ENCODE measurements at places on chromosomes 1 and 21. TPM values are rescaled to one million over a fixed set of nuclear protein-coding genes. Genes with fewer than 3 reads are reported as not detected.

- DNase-seq, result no peak
These were observed 55.0 kb downstream of the CHD1L start for GRCh38 chr1:147297438-147297837.

DNA sequence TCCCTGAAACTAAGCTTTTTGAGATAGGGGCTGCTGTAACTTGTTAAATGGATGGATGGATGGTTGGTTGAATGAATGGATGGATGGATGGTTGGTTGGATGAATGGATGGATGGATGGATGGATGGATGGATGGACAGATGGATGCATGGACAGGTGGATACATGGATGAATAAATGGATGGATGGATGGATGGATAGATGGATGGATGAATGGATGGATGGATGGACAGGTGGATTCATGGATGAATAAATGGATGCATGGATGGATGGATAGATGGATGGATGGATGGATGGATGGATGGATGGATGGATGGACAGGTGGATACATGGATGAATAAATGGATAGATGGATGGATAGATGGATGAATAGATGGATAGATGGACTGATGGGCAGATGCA, 26.9 kb downstream of the MYOM3 start:
- no peak for DNase-seq

- DNase-seq, result no peak
These were observed 2.9 kb upstream of the RCAN1 start for GRCh38 chr21:34617753-34618339.

GRCh38 chr1:164735315-164736052, 176.5 kb downstream of the PBX1 start:
- DNase-seq, result peak; percentile 70

DNA sequence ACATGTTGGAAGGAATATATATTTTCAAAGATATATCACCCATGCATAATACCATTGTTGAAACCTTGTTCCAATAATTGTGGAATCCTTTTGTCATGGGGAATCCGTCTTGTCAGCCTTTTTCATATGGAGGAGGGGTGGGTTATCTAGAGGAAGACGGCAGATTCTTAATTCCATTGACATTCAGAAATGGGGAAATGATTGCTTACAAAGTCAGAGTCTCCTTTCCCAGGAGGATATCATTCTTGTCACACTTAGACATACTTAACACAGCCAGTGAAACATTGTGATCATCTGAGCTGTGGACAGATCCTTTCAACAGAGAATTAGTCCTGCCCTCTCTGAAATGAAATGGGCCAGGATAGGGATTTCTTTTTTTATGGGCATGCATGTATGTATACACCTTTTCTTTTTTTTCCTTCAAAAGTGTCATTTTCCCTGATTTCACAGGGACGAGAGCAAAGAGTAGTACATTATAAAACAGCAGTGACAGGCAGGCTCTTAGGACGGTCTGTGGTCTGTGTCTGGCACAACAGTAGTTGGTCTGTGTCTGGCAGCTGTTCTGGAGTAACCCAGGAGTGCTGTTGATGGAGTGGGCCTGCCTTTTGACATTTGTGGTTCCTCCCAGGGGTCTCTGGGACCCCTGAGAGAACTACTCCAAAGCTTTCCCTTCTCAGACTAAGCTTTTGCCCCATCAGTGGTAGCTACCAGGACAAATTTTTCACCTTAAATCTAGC, 50.1 kb downstream of the VPS13D start:
- DNase-seq, result no peak

- DNase-seq, result peak; percentile 99
These were observed 2.6 kb upstream of the IRF2BP2 start for GRCh38 chr1:234612352-234613127.

GRCh38 chr21:20443558-20444155, 554.6 kb upstream of the NCAM2 start:
- no peak for DNase-seq

GRCh38 chr1:59693406-59693805, 121.3 kb upstream of the HOOK1 start:
- no peak for DNase-seq

- peak; percentile 99 for DNase-seq
These were observed 60.7 kb upstream of the ATP5PO start for GRCh38 chr21:33976082-33977016.

DNA sequence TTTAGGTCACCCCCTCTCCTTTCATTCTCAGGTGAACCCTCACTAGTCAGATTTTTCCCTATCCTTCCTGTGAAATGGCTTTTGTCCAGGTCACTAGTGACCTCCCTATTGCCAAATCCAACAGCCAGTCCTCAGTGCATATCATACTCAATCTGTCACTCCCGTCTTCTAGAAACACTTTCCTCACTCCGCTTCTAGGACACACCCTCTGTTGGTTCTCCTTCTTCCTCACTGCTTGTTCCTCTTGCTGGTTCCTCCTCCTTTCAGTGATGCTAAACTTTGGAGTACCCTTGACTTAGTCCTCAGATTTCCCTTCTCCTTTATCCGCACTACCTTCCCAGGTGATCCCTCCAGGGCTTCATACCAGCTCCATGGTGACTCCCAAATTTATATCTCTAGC, 94.3 kb downstream of the RNF220 start:
- DNase-seq, result no peak

- DNase-seq, result no peak
These were observed 16.5 kb downstream of the LHX4 start for GRCh38 chr1:180246579-180246978.

- DNase-seq, result peak; percentile 10
These were observed 2.6 kb downstream of the HFM1 start for GRCh38 chr1:91402023-91402422.

GRCh38 chr1:240739754-240740153, 127.8 kb upstream of the GREM2 start:
- no peak for DNase-seq

- no peak for DNase-seq
These were observed 85.5 kb downstream of the DDAH1 start for GRCh38 chr1:85379203-85380136.

- peak; percentile 75 for DNase-seq
These were observed at the start of gene PDPN for GRCh38 chr1:13583595-13583965. PDPN (plus strand) TSS chr1:13583832; CDS start chr1:13584034, 202 bp downstream.

GRCh38 chr1:109885589-109885988, 25.1 kb upstream of the CSF1 start:
- DNase-seq, result no peak

DNA sequence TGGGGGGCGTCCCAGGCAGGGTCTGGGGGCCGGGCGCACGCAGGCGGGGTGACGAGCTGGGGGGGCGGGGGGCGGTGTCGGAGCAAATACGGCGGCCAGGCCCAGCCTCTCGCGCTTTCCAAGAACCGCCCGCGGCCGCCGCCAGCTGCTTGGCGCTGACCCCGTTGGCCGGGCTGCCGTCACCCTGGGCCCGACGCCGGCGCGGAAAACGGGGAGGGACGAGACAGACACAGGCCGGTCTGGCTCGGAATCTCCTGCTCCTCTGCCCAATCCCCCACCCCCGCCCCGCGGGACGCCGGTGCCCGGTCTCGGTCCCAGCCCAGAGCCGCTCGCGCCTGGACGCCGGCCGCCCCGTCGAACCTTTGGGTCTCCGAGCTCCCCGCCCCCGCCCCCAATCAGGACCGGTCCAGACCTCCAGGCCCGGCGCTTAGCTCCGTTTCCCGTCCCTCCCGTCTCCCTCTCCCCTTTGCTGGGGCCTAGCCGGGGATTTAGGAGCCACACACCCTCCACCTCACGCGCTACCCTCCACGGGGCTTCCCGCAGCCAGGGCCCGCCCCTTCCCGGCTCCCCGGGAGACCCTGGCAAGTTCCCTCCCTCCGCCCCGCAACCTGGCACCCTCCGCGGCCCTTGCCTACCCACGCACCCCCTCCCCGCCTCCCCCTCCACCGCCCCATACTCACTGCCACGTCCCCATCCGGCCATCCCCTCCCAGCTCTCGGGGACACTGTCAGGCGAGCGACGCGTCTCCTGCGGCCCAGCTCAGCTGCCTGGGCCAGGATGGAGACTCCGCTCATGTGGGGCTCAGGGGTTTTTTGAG, 800 bp upstream of the MMP23B start:
- peak; percentile 36 for DNase-seq

- no peak for DNase-seq
These were observed 62.3 kb downstream of the KAZN start for GRCh38 chr1:14660801-14661200.

DNA sequence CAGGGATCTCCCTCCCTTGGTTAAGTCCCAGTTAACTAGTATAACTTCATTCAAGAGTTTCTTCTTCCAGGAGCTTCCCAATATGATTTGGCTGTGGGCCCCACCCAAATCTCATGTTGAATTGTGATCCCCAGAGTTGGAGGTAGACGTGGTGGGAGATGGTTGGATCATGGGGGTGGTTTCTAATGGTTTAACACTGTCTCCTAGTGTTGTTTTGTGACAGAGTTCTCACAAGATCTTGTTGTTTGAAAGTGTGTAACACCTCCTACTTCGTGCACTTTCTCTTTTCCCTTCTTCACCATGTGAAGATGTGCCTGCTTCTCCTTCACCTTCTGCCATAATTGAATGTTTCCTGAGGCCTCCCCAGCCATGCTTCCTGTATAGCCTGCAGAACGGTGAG, 251.8 kb upstream of the FGGY start:
- no peak for DNase-seq

DNA sequence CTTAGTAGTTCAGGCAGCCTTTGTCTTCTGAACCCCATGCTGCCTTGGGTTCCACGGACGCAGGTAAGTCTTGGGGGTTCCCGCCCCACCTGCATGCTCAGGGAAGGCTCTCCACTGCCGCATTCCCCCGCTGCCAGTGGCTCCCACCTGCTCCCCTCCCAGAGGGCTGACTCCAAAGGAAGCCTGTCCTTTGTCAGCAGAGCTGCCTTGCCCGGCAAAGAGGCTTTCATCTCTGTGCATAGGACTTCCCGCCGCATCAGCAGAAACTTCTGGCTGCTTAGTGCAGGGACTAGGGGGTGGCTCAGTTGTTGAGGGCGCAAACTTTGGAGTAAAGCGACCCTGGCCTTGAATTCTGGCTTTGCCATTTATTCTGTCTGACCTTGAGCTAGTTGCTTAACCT, 25.2 kb upstream of the ACTL8 start:
- DNase-seq, result no peak

DNA sequence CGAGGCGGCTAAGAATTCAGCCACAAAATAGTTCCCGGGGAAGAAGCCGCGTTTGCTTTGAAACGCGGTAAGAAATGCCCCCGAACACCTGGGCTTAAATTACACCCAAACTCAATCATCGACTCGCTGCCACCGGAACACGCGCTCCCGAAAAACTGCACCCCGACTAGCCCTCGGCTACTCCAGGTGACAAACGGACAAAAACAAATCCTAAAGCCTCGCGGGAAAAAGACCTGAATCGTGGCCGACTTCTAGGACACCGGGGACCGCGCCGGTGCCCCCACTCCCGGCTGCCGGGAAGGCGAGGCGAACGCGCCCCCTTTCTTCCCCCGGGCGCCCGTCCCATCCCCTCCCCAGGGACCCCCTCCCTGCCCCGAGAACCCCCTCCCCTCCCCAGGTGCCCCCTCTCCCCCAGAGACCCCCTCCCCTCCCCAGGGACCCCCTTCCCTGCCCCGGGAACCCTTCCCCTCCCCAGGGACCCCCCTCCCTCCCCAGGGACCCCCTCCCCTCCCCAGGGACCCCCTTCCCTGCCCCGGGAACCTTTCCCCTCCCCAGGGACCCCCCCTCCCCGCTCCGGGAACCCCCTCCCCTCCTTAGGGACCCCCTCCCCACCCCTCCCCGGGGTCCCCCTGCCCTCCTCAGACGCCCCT, 628 bp downstream of the C1orf159 start:
- no peak for DNase-seq

DNA sequence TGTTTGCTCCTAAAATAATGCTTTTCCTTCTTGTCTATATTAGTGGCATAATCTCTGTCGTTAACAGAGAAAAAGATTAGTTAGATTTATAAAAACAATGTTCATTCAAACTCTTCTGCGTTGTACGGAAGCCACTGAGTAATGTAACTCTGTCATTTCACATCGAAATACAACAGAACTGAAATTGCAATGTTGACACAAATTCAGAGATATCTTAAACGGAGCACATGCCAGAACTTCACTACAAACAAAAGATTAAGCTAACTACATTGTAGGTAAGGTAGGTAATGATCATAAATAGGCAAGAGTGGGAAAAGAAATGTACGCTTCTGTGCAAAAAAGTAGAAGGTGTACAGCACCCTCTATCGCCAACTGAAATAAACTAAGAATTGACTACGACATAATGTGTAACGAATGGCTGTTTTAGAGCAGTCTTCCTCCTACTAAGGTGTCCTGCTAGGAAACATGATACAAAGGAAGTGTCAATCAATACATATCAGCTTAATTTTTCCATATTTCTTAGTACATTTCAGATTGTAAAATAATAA, 56.6 kb downstream of the PCNX2 start:
- peak; percentile 38 for DNase-seq

DNA sequence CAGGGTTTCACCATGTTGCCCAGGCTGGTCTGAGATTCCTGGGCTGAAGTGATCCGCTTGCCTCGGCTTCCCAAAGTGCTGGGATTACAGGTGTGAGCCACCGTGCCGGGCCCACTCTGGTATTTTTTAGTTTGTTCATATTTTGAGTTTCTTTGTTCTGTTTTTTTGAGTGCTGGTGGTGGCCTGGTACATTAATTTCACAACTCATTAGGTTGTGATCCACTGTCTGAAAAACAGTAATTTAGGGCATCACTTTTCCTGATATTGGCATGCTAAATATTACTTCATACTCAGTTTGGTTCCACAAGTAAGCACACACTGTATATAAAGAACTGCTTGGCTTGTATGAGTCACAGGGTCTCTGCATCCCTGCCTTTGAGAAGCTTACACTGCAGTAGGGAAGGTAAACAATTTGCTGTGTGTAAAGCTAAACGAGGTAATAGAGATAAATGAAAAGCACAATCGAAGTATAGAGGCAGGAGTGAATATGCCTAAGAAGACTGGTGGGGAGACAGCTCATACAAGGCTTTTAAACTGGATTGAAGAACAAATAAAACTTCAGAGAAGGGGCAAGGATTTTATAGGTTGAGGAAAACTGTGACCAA, 7.7 kb downstream of the SNX27 start:
- peak; percentile 62 for DNase-seq

- peak; percentile 79 for DNase-seq
These were observed 39.6 kb downstream of the ATG4C start for GRCh38 chr1:62823556-62823955.

GRCh38 chr1:156115514-156116374, 1.2 kb downstream of the LMNA start:
- peak; percentile 71 for DNase-seq

The MYOG gene
- not detected for total RNA-seq

The USH2A gene
- total RNA-seq, result under 0.01 TPM

The SYT6 gene
- not detected for total RNA-seq

The PFDN2 gene
- total RNA-seq, result 45.5 TPM

The LCE7A gene
- not detected for total RNA-seq

The OR14A16 gene
- not detected for total RNA-seq

The SH3BGR gene
- 3.3 TPM for total RNA-seq

All from fibroblast of lung (primary cell).